ENCODE measurements at places on chromosomes 3 and 15. TPM values are rescaled to one million over a fixed set of nuclear protein-coding genes. Genes with fewer than 3 reads are reported as not detected.

The ARF4 gene
- total RNA-seq = 51.7 TPM

The RBP2 gene
- total RNA-seq = not detected

The ACVR2B gene
- 7.9 TPM for total RNA-seq

The CPNE4 gene
- total RNA-seq = 0.07 TPM

The ULK3 gene
- 37.6 TPM for total RNA-seq

The DHFR2 gene
- 2.3 TPM for total RNA-seq

The MOBP gene
- total RNA-seq = not detected

The RNF13 gene
- 27.7 TPM for total RNA-seq

The GOLGA8G gene
- not detected for total RNA-seq

The LRRC15 gene
- total RNA-seq = not detected

The DPPA2 gene
- total RNA-seq = not detected

The ACP3 gene
- not detected for total RNA-seq

The CCPG1 gene
- 9.0 TPM for total RNA-seq

The ARHGAP11A gene
- total RNA-seq = 148 TPM

The CELF6 gene
- 0.48 TPM for total RNA-seq

The TMEM108 gene
- not detected for total RNA-seq

The IL20RB gene
- total RNA-seq = 1.9 TPM

The ABHD17C gene
- 7.8 TPM for total RNA-seq

The BOC gene
- not detected for total RNA-seq

The ATRIP gene
- total RNA-seq = 15.9 TPM

The GOLGA8J gene
- 0.41 TPM for total RNA-seq

The FOXL2NB gene
- not detected for total RNA-seq

The SCAANT1 gene
- not detected for total RNA-seq

The EPHA6 gene
- not detected for total RNA-seq

The CBLB gene
- total RNA-seq = 81.3 TPM

The GOLGA8M gene
- 2.3 TPM for total RNA-seq

The SERPINI2 gene
- total RNA-seq = not detected

The SST gene
- total RNA-seq = not detected

The BDH1 gene
- 57.3 TPM for total RNA-seq

The GOLGA6C gene
- not detected for total RNA-seq

The FOXB1 gene
- total RNA-seq = 0.16 TPM

The SLCO2A1 gene
- not detected for total RNA-seq

The FHIT gene
- 21.3 TPM for total RNA-seq

The SLC28A2 gene
- not detected for total RNA-seq

The CHRM5 gene
- not detected for total RNA-seq

The TMEM207 gene
- not detected for total RNA-seq

The FMN1 gene
- total RNA-seq = 4.5 TPM

The STARD5 gene
- 8.0 TPM for total RNA-seq

The NCEH1 gene
- total RNA-seq = 5.2 TPM

The DAZL gene
- not detected for total RNA-seq

The SERINC4 gene
- 0.31 TPM for total RNA-seq

The PHC3 gene
- total RNA-seq = 85.5 TPM

The SKOR1 gene
- 0.16 TPM for total RNA-seq

The BTBD1 gene
- 64.7 TPM for total RNA-seq

The SCG5 gene
- total RNA-seq = 2.0 TPM

The CHAC1 gene
- 16.3 TPM for total RNA-seq

The AGBL1 gene
- total RNA-seq = not detected

The FAM81A gene
- 0.09 TPM for total RNA-seq

The ALDH1A3 gene
- not detected for total RNA-seq

The MAP6D1 gene
- total RNA-seq = 1.4 TPM

The CLSTN2 gene
- total RNA-seq = not detected

The EFHB gene
- 0.91 TPM for total RNA-seq

The CHST2 gene
- 8.0 TPM for total RNA-seq

The TNK2 gene
- total RNA-seq = 55.1 TPM
